ENCODE measurements at places on chromosomes 1 and 21. TPM values are rescaled to one million over a fixed set of nuclear protein-coding genes. Genes with fewer than 3 reads are reported as not detected.

- DNase-seq = no peak
Measured at GRCh38 chr1:107479865-107480350, 339.1 kb downstream of the NTNG1 start.

GRCh38 chr1:50502147-50502546 lies 78.9 kb upstream of the DMRTA2 start:
- no peak for DNase-seq

- DNase-seq = no peak
Measured at GRCh38 chr21:34639882-34640788, 25.2 kb upstream of the RCAN1 start.

- no peak for DNase-seq
Measured at GRCh38 chr1:226402739-226403165, 5.1 kb downstream of the PARP1 start.

GRCh38 chr1:226738995-226739695 lies at the start of gene ITPKB:
ITPKB (minus strand) TSS chr1:226739282; CDS start chr1:226737458, 1,824 bp downstream.
- DNase-seq = peak; percentile 44

DNA sequence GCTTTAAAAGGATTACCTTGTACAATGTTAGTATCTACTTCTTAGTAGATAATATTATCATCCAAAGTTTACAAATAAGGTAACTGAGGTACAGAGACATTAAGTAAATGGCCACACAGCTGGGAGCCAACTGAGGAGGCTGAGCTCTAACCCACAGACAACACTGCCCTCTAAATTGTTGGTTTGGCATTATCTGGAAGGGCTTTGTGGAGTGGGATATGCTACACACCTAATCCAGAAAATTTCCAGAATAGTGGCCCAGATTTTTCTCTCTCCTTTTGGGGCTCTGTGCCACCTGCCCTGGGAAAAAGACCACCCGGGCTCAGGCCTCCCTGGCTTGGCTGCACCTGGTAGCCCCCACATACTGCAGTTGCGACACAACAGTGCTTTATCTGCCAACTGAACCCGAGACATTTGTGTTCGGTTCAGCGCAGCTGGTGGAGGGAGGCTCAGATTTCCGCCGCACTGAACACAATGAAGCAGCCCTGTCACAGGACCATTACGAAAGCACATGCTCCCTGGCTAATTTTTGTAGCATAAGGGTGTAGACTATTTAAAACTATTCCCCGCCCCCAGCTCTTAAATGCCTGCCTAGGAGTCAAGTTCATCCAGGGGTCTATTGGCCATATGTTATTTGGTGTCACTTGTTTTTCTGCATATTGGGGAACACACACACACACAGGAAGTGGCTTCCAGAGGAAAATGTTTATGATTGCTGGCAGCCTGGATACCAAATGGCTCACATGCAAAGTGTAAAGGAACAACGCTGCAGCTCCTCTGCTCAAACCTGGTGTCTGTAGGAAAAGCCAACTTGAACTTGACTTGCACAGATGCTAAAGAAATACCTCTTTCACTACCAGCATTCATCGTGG lies 92.3 kb upstream of the ESRRG start:
- DNase-seq = no peak

GRCh38 chr1:117897551-117897950 lies 31.9 kb downstream of the GDAP2 start:
- DNase-seq = no peak

DNA sequence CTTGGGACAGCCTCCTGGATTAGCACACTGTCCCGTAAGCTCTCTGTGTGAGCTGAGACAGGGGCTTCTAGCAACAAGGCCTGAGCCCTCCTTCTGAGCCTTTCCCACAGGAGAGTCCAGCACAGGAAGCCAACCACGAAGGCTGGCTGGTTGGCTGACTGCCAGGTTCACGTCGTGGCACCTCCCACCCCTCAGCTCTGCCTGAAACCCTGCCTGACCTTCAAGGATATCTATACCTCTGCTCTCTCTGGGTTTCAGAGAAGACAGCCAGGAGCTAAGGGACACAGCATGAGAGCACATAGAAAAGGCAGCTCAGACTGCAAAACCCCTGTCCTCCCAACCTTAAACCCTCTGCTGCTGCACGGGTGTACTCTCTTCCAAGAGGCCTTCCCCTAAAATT lies 13.9 kb downstream of the DLGAP3 start:
- no peak for DNase-seq

DNA sequence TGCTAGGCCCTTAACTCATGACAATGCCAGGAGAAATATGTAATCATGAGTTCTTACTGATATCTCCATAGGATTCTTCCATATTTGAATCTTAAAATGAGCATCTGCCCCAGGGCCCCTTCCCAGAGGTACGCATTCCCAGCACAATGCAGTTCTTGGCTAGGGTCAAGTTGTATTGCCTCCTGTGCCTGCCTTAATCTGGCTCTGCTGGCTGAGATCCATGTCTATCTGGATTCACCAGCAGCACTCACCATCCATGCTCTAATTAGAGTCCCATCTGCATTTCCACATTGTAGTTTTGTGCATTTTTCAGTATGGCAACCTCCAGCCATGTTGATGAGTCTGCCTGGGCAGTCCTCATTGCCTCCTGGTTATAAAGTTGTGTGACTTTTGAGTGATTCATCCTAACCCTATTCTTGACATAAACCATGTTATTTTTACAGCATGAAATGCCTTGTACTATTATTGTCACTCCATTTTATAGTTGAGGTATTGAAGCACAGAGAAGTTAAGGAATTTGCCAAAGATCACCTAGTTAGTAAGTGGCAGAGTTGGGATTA lies 55.9 kb downstream of the CAMSAP2 start:
- no peak for DNase-seq

DNA sequence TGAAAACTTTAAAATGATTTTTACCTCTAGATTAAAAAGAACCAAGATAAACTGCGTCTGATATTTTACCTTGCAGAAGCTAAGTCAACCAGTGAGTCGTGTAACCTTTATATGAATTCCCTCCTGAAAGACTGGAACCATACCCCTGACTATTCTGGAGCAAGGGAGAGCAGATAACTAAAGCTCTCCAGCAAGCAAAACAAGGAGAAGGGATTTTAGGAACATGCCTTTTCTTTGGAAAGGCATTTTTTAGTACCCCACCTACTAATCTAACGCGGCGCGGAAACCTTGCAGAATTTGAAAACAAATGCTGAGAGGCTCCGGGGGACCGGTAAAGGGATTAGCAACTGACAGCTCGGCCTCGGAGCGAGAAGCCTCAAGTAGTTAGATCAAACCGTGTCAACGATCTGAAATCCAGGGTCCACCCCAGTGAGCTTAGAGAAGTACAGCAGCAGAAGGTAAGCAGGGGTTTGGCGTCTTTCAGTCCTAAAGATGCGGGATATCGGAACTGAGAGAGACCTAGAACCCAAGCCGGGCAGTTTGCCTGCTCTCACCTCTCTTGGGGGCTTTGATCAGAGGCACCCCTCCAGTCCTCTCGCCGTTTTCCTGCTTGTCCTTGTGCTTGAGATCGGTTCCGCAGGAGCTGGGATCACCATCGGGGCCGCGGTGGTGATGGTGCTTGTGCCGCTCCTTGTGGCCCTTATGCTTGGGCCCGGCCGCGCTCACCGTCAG lies 954 bp downstream of the RSBN1 start:
- DNase-seq = peak; percentile 8

- DNase-seq = no peak
Measured at GRCh38 chr1:169130683-169131082, 24.2 kb downstream of the ATP1B1 start.

DNA sequence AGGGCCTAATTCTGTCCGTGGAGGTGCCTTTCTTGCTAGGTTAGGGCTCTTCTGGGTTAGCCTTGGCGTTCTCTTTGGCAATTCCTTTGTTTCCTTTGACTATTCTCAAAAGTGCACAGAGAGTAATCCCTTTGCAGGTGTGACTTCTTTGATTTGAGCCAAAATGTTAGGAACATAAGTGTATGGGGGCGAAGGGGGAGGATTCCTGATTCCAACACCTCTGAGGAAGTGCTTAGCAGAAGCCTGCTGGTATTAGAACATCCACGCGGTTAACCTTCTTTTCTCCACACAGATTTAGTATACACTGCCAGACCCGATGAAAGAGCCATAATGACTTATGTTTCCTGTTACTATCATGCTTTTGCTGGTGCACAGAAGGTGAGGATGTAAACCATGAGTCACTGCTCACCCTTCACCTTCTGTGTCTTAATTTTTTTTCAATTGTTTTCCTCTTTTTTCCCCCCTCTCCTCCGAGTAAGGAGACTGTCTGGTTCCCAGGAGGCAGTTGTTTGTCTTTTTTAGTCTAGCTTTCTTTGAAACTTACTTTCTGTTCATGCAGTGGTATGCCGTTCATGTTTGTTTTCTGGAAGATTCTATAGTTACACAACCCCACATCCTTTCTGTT lies 48.0 kb downstream of the ACTN2 start:
- no peak for DNase-seq

STUM gene
- not detected for polyA plus RNA-seq

TRPM2 gene
- polyA plus RNA-seq = 7.2 TPM

DCDC2B gene
- not detected for polyA plus RNA-seq

PAQR6 gene
- polyA plus RNA-seq = 10.6 TPM

PCSK9 gene
- 2.7 TPM for polyA plus RNA-seq

ANKRD35 gene
- polyA plus RNA-seq = not detected
